Activated CD4-positive, alpha-beta T cell treated with anti-CD3 and anti-CD28 coated beads, Interleukin-2, amount 50 U/mL, for 16 hours (primary cell): ENCODE measurements at places on chromosomes 6 and 20.

- DNase-seq, result no peak
Observed at GRCh38 chr20:42319252-42320013, 701.3 kb upstream of the CHD6 start.

- DNase-seq, result no peak
Observed at GRCh38 chr6:166927935-166928643, 28.3 kb downstream of the RNASET2 start.

GRCh38 chr20:16395366-16395765, 177.9 kb downstream of the KIF16B start:
- no peak for DNase-seq

DNA sequence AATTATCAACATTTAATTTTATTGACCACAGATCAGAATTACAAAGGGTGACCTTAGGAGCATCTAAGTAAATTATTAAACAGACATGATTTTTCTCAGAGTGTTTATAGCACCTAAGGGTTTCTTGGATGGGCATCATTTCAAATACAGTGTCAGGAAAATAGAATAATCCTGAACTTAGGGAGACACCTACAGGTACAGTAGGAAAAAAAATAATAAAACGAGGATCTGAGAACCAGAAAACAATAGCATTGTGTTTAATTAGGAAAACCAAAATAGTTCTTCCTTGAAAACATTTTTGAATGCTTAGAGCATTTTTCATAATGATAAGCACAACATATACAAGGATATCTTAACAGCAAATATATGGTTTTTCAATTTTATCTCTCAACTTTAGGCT, 39.2 kb downstream of the MMUT start:
- DNase-seq, result no peak

DNA sequence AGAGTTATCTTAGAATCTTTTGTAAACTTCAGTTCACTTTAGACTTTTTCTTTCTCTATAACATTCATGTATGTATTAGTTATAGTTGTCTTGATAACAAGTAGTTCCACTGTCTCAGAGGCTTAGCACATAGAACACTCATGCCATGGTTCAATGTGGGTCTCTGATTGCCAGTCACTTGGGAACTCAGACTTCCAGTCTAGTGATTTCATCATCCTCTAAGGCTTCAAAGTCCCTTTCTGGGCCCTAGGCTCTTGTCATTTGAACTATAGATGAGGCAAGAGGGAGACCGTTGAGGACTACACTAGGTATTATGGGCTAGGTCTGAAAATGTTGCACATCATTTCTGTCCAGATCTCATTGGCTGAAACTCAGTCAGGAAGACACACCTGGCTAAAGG, 8.4 kb upstream of the EEF1E1 start:
- no peak for DNase-seq

GRCh38 chr6:80003826-80004172, 650 bp upstream of the TTK start:
- peak; percentile 37 for DNase-seq

DNA sequence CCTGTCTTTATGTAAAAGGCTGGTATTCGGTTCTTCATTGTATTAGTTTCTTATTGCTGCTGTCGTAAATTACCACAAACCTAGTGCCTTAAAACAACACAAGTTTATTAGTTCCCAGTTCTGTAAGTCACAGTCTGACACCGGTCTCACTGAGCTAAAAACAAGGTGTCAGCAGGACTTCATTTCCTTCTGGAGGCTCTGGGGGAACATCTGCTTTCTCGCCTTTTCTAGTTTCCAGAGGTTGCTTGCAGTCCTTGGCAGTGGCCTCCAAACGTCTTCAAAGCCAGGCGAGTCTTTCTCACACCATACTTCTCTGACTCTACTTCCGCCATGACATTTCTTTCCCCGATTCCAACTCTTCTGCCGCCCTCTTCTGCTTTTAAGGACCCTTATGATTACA, 43.0 kb upstream of the ZFAND3 start:
- DNase-seq, result no peak

DNA sequence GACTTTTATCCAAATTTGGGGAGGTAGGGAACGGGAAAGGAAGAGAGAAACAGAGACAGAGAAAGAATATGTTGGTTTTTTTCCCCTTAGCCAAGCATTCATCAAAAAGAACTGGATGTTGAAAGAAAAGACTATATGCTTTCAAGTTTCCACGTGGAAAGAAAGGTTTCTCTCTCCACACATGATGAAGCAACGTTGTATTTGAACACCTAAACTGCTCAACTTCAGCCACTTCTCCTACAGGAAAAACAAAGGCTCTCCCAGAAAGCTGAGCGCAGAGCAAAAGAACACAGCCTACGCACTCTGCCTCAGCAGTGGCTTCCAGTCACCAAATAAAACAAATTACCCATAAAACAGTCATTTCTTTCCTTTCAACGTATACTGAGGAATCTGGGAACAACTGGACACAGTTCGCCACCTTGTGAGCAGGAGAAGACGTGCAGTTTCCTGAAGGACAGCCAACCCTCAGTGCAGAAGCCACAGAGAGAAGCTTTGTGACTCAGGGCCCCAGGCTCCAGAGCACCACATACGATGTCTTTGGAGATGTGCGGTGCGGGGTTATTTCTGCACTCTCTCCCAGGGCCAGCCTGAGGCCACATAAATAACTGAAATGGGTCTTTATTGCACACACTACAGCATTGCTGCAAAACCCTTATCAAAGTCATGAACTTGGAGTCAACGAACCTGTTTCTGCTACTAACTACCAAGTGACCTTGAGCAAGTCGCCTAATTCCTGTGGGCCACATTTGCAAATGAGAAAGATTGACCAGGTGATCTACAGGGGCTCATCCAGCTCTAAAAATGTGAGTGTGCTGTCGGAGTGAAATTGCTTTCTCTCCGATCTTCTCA, 10.1 kb downstream of the IL17F start:
- DNase-seq, result peak; percentile 76

DNA sequence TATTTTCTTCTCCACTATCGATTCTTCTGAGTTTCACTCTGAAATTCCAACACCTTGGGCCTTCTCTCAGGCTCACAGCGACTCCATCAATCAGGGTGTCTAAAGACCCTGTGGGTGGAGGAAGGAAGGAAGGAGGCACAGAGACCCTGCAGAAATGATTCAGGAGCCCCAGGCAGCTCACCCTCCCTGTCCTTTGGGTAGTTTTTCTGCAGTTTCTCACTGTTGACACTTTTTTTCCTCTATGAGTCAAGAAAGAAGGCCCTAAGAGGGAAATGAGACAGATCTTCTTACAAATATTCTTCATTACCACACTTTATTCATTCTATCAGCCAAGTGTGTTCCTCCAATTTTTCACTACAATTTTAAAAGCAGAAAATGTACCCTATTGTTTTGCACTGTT, 34.2 kb upstream of the TBXT start:
- no peak for DNase-seq

GRCh38 chr6:156883497-156884252, 106.5 kb downstream of the ARID1B start:
- no peak for DNase-seq

DNA sequence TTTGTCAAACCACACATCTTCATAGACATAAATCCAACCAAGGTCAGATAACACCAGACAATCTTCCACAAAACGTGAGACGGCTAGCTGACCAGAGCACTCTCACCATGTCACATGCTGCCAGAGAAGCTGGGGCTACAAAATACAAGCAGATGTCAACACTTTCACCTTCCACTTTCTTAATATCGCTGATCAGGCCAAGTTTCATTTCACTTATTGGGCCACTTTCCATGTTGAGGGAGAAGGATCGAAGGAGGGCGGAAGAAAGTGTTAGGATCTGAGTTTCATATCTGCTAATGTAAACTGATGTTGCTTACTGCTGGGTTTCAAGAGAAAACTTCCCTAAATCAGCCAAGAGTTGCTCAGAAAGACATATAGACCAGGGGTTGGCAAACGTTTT, 177.0 kb upstream of the PRDM1 start:
- no peak for DNase-seq

DNA sequence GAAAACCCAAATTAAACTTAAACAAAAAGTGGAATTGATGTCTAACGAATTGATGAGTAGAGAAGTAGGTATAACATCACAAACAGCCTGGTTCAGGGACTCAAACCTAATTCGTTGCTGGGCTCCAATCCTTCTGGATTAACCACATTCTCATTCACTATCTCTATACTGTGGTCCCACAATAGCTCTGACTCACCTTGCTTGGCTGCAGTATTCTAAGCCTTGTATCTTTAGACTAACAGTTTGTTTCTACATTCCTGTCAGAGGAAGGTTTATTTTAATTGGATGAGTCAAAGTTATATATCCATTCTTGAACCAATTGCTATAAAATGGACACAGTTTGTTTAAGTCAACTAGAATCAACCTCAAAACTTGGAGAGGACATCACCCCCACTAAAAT, 530.5 kb upstream of the PTCHD4 start:
- no peak for DNase-seq

- DNase-seq, result no peak
Observed at GRCh38 chr6:104173668-104174067, 686.1 kb downstream of the HACE1 start.
